LoVo (cell line): ENCODE measurements at places on chromosomes 5 and 9.

- no peak for DNase-seq
These were observed 4.2 kb downstream of the DNAJA1 start for GRCh38 chr9:33029231-33029786.

DNA sequence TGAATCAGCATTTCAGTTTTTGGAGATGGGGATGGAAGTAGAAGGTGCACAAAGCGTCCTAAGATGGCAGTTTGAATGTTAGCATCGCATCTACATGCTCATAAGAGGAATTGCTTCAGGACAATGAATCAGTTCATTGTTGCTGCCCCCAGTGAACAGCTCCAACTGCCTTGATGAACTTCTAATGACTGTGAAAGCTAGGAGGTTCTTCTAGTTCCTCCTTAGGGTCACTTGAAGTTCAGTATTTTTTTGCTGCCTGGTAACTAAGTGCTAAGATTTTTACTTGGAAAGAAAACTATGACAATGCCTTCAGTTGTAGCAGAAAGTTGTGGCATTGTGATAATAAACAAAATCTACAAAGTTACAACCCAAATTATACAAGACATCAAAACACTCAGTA, 271.6 kb downstream of the RAB3C start:
- DNase-seq, result no peak

DNA sequence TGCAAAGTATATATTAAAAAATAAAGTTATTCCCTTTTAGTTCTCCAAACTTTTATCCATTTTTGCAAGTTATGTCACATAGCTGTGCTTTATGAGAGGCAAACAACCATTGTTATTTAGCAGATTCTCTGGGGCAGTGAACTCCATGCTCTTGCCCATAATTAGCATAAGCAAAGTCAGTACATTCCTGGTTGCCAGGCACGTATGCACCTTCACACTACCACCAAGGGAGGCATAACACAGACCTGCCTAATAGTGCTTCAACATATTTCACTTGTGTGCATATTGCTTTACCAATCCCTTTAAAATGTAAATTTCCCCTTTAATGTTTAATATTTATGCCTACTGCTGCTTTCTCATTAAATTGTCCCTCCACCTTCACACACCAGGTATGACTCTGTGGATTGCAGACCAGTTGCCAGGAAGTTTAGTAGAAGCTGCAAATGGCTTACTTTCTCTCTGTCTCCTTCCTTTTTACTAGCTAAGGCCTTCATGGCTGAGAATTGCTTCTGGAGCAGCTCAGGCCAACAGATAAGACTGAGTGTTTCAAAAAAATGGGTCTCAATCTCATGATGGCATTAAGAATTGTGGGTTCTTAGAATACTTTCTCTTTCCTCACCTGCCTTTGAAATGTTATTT, 388.2 kb downstream of the PRR16 start:
- DNase-seq, result no peak

GRCh38 chr5:123087173-123088030, 1.6 kb upstream of the PRDM6 start:
- DNase-seq, result no peak

DNA sequence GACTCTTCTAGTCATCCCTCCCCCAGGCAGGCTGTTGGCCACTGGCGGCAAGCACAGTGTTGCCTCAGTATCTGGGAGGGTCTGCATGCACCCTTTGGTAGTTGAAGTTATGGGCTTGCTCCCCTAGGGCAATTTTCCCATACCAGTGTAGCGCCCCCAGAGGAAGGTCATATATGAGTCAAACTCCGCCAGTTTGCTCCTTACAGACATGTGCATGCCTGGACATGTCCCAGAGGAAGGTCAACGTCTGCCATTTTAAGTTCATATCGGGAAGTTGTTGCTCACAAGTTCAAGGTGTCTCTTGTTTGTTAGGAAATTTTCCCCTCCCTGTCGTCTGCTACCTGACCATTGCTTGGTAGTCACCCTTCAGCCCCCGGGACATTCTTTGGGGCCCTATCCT, 51.3 kb upstream of the MROH2B start:
- DNase-seq, result no peak

DNA sequence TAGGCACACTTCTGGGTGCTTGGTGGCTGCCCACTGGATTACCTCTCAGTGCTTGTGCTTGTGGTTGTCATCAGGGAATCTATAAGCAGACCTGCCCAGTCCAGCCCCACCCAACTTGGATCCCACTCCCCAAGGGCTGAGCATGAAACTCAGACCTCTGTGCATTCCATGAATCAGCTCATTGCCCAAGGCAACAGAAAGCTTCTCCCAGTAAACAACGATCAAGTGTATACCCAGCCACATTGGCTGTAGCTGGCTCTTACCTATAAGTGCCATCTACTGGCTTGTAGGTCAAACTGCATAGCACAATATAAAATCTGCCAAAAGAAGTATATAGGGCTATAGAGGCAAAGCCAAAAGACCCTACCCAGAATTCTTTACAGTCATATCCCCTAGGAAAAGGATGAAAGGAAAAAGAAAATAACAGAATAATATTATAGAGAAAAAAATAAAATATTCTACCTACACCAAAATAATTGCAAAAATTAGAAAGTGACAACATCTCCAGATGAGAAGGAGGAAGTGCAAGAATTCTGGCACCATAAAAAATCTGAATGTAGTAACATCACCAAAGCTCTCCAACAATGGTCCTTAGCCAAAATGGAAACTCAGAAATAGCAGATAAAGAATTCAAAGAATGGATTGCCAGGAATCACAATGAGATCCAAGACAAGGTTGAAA, 321.0 kb upstream of the TRPC7 start:
- DNase-seq, result peak; percentile 45

GRCh38 chr9:98007251-98007928, 24.2 kb downstream of the ANP32B start:
- DNase-seq, result no peak

GRCh38 chr5:172744123-172745104, 26.6 kb downstream of the DUSP1 start:
- DNase-seq, result no peak

DNA sequence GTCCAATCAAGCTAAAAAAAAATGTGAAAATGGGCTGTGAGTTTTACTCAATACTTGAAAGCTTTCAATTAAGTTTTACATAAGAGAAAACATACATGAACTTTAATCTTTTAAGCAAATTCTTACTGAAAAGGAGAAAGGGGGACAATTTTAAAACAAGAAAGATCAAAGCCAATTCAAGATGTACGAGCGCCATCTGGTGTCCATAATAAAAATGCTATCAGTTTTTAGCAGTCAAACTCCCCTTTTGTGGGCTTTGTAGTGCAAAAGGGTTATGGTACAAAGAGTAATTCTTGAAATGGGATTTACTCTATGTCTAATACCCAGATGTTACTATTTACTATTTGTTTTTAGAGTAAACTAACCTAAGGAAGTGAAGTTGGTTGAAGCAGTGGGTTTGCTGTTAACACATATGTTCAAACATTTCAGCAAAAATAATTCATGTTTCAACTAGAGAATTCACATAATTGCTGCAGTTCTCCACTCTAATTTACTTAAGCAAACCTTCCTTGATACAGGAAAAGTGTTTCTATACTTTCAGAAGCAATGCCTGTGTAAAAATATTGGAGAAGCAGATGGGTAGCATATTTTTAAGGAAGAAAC, 228.2 kb upstream of the TYRP1 start:
- peak; percentile 34 for DNase-seq

DNA sequence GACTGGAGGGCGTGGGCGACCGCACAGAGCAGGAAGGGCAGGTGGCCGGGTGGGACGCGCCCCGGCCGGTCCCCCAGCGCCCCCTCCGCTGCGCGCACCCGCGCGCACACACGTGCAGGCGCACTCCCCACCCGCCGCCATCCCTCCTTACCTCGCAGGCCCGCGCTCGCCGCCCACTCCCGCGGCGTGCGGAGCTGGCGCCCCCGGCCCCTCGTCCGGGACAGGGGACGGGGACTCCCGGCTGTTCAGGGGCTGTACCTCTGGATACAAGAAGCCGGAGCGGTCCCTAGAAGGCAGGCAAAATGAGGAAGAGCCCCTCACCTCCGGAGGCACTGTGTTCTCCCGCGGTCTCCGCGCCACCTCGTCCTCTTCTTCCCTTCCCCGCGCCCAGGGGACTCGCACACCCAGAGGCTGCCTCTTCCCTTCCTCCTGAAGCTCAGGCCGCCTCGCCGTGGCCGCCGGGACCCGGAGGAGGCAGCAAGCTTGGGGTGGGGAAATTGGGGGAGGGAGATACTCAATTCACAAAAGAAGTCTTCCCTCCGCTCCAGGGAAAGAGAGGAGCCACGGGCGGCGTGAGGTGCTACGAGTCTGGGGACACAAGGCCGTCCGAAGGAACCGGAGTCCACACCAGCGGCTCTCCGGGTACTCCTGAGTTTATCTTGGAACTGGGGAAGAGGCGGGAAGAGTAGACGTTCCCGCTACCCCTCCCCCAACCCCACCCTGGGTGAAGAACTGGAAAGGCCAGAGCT, 1.4 kb upstream of the GABRB2 start:
- DNase-seq, result no peak

GRCh38 chr5:112921026-112921832, 798 bp downstream of the REEP5 start:
- DNase-seq, result peak; percentile 74
